Renal pelvis (tissue), 12 donors: ENCODE measurements at places on chromosomes 3 and 15.

- DNase-seq = peak; percentile 68
Measured at GRCh38 chr15:70132139-70132538, 34.4 kb upstream of the TLE3 start.

DNA sequence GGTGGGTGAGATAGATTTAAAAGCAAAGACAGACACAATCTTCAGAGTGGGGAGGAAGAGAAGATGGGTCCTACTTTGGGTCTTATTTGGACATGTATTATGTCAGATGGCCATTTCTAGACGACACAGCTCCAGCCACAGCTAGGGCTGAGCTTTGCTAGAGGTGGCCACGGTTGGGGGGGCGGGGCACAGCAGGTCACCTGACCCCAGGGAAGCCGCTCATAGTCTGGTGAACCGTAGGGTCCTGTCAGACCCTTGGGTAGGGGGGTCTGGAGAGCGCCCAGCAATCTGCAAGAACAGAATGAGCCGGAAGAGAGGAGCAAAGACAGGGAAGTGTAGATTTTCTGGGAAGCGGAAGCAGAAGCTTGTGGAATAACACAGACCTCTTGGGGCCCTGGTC lies 6.6 kb downstream of the EPB42 start:
- no peak for DNase-seq

DNA sequence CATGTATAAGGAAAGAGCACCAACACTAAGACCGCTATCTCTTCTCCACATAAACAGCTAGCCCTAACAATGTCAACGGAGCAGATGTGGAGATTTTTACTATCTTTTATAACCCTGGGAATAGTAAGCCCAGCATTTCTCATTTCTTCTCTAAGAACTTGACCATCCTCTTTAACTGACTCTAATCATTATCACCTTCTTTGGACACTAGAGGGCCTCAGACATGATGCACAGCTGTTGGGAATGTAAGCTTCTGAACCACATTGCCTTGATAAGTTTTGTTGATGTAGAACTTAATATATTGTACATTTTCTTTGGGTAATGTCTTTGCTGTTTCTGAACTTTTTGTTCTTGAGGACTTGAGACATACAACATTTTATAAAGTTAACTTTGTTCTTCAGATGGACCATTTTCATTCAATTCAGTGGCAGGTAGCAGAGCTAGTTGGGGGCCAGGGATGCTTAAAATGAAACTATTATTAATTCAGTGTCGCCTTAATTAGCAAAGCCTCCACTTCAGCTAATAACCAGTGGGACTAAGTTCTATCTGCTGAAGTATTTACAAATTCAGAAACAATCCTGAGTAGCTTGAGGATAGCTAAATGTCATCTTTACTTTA lies 9.6 kb upstream of the TAGLN3 start:
- peak; percentile 51 for DNase-seq

GRCh38 chr15:95263751-95264150 lies 1032.4 kb downstream of the MCTP2 start:
- no peak for DNase-seq

GRCh38 chr15:74252291-74252690 lies 16.2 kb downstream of the CCDC33 start:
- no peak for DNase-seq

- no peak for DNase-seq
Measured at GRCh38 chr3:141707741-141708203, 30.3 kb upstream of the RNF7 start.

DNA sequence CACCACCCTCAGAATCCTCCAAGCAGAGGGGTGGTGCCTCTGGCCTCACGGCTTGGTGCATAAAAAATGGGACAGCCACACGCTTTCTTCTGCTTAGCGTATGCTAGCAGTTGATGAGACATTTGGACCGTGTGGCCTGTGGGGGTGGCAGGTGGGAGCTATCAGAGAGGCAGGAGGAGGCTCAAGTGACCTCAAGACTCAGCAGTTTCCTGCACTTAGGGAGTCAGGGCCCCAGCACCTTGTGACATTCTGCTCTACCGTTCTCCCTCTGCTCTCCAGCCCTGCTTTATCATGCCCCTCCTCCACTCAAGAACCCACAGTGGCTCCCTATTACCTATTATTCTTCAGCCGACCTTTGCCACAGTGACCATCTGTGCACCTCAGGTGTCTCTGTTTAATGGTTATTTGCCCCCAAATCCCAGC lies 41.0 kb upstream of the CGNL1 start:
- no peak for DNase-seq
